GM13977 (cell line): ENCODE measurements at places on chromosomes 4 and X.
A peak's percentile ranks its signal among the peaks of the same experiment; 100 is the strongest.

DNA sequence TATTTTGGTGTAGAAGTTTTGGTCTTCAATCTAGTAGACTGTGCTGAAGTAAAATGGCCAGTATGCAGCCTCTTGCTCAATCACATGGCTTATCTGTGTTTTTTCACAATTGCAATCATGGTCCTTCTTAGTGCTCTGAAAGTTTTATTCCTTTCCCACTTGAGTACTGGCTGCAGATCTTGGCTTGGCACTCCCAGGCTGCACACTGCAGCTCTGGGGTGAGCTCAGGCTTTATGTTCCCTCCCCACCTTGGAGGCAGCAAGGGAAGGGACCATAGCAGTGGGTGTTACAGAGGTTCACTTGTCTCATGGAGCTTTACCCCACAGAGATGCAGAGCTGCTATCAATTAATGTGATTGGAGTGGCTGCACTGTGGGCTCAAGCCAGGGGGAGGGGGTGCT is 156.0 kb downstream of the TENT5D start:
- DNase-seq, result no peak

DNA sequence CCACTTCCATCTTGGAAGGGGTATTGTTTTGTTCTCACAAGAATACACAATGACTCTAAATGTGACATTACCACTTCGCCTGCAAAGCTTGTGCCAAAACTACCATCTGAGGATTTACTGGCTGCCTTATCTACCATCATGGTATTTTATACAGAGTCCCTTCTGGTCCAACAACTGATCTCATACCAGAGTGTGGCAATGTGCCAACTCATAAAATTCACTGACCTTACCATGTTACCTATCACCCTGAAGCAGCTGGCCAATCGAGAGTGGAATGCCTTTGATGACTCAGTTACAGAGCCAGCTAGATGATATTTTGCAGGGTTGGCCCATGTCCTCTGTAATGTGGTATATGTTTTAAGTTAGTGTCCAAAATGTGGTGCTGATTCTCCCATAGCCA is 3.8 kb upstream of the SERPINA7 start:
- DNase-seq, result no peak

DNA sequence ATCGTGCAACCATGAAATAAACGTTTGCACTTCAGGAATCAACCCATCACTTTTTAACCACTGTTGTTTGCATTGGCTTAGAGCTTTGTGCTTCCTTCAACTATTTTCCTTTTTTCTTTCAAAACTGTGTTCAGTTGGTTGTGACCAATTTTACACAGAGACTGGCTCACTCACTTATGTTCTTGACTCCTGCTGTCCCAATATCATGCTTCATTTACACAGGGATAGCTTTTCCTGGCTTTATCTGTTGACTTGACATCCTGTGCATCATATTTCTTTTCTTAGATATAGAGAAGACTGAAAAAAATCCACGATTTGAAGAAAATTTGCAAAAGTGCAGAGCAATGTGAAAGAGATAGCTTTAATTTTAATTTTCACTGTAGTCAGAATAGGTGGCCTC is 38.8 kb downstream of the REPS2 start:
- no peak for DNase-seq

DNA sequence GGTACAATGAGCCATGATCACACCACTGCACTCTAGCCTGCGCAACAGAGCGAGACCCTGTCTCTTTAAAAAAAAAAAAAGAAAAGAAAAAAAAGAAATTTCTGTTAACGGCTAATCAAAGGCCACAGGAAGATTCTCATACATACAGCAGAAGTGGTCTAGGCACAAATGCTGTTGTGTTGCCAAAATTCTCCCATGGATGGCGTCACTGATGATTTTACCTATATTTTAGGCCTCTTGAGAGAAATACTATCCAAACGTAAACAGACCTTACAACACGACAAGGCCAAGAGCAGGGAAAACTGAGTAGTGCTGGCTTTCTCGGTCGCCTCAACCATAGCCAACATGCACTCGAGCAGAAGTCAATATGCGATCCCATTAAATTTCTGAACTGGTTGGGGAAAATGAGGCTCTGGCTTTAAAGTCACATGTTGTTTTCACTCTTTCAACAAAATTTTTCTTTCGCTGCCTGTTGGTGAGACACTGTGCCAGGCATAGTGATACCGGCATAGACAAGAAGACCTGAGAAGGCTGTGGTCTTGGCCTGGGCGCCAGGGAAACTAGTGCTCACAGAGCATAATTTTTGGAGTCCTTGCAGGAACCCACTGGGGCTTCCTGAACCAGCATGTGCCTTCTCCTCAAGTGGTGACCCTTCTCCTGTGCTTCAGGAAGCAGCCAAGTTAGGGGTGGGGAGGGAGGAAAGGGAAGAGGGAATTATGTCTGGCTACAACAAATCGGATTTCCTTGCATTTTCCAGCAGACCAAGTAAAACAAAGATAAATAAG is 20.6 kb downstream of the SH3KBP1 start:
- DNase-seq, result no peak

DNA sequence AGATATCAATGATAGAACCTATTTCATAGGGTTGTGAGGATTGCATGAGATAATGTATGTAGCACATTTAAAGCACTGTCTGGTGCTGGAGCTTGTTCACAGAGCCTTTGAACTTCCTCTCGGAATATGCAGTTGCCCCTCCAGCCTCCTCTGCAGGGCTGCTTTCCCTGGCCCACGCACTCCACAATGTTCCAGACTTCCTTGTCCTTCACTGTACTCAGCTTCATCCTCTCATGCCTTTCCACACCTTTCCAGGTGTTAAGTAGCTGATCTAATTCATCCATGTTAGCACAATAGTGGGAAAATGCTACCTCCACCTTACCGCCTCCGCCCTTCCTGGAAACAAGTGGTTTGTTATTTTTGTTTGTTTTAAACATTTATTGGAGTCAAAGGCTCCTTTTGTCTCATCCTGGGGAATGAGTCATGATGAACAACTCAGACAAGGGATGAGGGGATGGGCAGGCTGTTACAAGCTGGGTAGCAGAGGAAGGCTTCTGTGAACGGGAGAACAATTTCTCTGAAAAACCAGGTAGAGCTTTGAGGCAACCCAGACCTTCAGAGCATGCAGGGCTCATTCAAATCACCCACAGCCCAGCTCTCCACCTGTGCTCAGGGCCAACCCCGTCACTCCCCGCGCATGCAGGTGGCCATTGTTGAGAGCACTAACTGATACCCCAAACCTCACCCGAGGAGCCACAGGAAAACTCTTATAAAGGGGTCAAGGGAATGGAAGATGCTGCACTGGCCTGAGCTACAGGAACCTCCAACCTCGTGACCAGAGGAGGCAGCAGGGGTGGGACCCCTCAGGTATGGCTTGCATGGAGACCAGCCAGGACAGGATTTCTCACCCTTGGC is 84.9 kb upstream of the TBL1X start:
- no peak for DNase-seq

- no peak for DNase-seq
Observed at GRCh38 chrX:10074241-10074941, 82.4 kb upstream of the CLCN4 start.

DNA sequence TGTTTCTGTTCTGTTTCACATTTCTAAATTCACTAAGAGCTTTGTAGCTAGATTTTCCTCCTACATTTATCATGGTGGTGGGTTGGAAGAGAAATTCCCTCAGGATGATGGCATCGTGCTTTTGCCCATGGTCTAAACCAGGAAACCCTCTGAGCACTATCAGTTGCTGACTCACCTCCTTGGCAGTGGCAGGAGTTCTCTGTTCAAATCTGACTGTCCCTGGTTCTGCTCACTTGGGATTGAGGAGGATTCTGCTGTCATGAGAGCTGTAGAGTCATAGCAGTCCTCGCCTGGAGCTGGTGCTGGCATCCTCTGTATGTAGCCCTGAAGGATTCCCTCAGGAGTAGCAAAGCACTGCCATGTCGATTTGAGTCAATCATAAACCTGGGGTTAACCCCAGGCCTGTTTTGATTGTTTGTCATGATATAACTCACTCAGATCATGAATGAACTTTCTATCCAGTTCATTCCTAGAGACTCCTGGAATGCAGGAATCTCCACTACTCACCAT is 9.4 kb downstream of the TEX13A start:
- DNase-seq, result no peak

- DNase-seq, result no peak
Observed at GRCh38 chr4:146095091-146095690, 80.3 kb upstream of the LSM6 start.

GRCh38 chr4:80989921-80990544 is 40.5 kb upstream of the BMP3 start:
- peak; percentile 21 for DNase-seq

GRCh38 chrX:45422216-45422925 is 221.7 kb upstream of the DIPK2B start:
- DNase-seq, result no peak

- DNase-seq, result no peak
Observed at GRCh38 chr4:8854931-8855330, 16.7 kb downstream of the HMX1 start.

- DNase-seq, result peak; percentile 89
Observed at GRCh38 chr4:44448521-44449461, at the start of gene KCTD8. Gene KCTD8, minus strand, starts transcription at chr4:44448809.

- DNase-seq, result no peak
Observed at GRCh38 chr4:140115140-140115539, 38.8 kb downstream of the MAML3 start.

GRCh38 chrX:121308276-121308805 is 260.9 kb downstream of the GLUD2 start:
- DNase-seq, result peak; percentile 20

DNA sequence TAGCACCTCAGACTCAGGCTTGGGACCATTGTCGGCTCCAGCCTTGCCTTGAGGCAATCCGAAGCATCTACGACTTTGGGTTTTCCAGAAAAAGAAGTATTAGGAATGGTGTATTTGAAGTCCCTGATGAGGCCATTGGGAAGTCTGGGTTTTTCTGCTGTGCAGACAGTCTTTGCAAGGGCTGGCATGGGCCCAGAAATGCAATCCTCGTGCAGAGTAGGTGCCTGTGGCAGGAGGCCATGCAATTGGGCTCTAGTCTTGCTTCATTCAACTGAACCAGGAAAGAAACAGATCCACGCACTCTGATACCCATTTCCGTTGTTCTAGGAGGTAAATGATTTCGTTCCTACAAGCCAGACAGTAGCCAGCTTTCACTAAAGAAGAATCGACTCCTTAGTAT is 12.4 kb downstream of the ZFP92 start:
- DNase-seq, result no peak

DNA sequence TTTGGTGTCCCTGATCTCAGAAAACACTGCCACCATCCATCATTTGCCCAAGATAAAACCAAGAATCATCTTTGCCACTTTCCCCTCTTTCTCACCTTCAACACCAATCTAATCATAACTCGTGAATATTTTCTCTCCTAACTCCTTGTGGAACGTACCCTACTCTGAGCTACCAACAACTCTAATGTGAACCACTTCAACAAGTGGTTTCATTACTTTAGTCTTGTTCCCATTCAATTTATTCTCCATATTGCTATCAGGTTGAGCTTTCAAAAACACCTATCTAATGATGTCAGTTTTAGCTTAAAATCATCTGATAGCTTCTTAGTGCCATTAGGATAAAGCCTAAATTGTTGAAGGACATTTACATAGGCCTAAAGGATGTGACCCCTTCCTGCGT is 39.8 kb upstream of the CXorf38 start:
- no peak for DNase-seq

DNA sequence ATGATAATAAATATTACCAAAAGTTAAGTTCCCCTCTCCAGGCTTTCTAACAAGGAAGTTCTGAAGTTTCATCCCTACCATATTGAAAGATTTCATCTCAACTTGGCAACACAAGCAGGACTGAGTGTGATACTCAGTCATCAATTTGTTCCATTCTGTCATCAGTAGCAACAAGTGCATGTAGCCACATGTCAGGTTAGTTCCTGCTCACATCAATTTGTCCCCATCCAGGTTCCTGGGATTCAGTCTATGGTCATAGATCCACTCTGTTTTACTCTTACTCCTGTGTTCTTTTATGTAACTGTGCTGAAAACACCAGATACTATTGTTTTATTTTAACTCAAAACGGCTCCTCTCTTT is 22.2 kb downstream of the SMPX start:
- DNase-seq, result no peak

DNA sequence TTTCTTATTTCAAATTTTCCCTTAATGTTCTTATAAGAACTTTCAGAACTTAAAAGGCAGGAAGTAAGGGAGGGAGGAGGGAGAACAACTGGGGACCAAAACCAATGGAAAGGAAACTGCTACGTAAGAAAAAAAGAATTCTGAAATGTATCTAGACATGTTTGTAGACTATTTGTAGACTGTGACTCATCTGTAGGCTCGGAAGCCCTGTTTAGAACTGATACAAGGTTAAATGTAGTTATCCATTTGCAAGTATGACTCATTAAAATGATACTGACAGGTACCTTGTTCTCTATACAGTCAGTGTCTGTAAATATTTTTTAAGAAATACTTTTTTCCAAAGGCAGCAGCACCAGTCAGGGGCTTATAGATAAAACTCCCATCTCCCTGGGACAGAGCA is 202.0 kb downstream of the DHX15 start:
- no peak for DNase-seq

DNA sequence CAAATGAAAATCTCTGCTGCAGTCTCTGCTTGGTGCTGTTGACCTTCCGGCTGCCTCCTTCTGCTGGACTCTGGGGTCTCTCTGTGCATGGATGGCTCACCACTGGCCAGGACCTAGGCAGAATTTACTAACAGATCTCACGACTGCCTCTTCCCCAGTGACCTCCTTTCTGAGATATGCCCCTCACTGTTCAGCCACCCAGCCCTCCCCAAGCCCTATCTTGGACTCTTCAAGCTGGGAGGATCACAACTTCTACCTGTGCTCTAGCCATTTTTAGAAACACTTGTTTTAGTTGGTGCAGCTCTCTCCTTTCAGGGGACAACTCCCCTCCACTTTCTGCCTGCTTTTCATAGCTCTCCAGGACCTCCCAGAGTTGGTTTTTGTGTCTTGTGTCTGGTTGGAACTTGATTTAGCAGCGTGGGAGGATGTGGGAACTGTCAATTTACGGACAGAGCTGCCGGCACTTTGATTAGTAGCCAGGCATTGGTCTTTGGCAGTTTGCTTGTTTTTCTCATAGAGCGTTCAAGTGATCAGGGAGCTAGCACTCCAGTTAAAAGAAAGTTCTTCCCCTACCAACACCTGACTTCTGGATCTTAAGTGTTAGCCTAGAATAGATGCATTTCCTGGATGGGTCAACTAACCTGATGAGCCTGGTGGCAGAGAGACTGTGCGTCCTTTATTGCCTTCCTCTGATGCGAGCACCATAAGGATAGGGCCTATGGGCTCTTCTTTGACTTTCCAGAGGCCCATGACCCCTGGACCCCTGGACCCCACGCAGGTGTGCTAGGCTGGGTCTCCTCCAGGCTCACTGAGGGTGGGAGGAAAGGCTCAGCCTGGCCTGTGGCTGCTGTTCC is 6.5 kb downstream of the RGS12 start:
- no peak for DNase-seq

DNA sequence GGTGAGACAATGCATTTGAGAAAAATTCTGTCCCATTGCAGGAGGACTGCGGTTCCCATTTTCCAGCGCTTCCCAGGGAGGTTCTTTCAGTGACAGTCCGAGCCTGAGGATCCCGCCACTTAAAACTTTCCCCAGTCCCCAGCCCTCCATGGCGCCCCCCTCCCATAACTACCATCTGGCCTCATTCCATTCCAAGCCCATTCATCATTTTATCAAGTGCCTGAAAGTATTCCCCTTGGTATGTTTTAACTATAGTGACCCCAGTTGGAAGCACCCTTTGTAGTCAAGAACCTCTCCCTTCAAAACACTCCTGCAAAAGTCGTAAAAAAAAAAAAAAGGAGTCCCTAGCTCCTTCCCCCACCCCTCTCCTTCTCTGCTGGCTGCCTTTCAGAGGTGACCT is 1.2 kb downstream of the RASL11B start:
- no peak for DNase-seq
